ENCODE measurements at places on chromosomes 3 and 15. TPM values are rescaled to one million over a fixed set of nuclear protein-coding genes. Genes with fewer than 3 reads are reported as not detected.

KAT2B gene
- total RNA-seq, result 35.2 TPM

GJD2 gene
- not detected for total RNA-seq

ABTB1 gene
- 34.8 TPM for total RNA-seq

PLCH1 gene
- not detected for total RNA-seq

MYLK gene
- 80.3 TPM for total RNA-seq

NRG4 gene
- not detected for total RNA-seq

GPR149 gene
- total RNA-seq, result not detected

PCOLCE2 gene
- 255 TPM for total RNA-seq

GLCE gene
- total RNA-seq, result 14.3 TPM

SNAP23 gene
- total RNA-seq, result 72.0 TPM

FGD5 gene
- total RNA-seq, result 38.6 TPM

LRRC58 gene
- total RNA-seq, result 26.2 TPM

APOD gene
- 362 TPM for total RNA-seq

MGLL gene
- total RNA-seq, result 301 TPM

CFAP20DC gene
- total RNA-seq, result not detected

PLSCR5 gene
- not detected for total RNA-seq

LRRK1 gene
- total RNA-seq, result 23.5 TPM

POPDC2 gene
- 1.5 TPM for total RNA-seq

SIDT1 gene
- 1.5 TPM for total RNA-seq

ZSCAN2 gene
- 7.9 TPM for total RNA-seq

ISY1 gene
- total RNA-seq, result 23.4 TPM

GPR87 gene
- not detected for total RNA-seq

PLA2G4E gene
- not detected for total RNA-seq

DTWD1 gene
- 30.7 TPM for total RNA-seq

C15orf61 gene
- total RNA-seq, result 6.4 TPM

ZMYND10 gene
- total RNA-seq, result 0.71 TPM

THRB gene
- total RNA-seq, result 27.5 TPM

CCR3 gene
- total RNA-seq, result not detected

TRIM42 gene
- total RNA-seq, result not detected

PGBD4 gene
- total RNA-seq, result 0.96 TPM

TMEM115 gene
- 45.6 TPM for total RNA-seq

UBA7 gene
- total RNA-seq, result 38.2 TPM

GRK7 gene
- total RNA-seq, result not detected

PDZRN3 gene
- 52.8 TPM for total RNA-seq

GOLGA8S gene
- total RNA-seq, result 0.26 TPM

SCAANT1 gene
- not detected for total RNA-seq

TEX9 gene
- 1.6 TPM for total RNA-seq

CAV3 gene
- total RNA-seq, result not detected

C3orf62 gene
- total RNA-seq, result 5.8 TPM

NEO1 gene
- 12.7 TPM for total RNA-seq

AHSG gene
- not detected for total RNA-seq

TNNC1 gene
- not detected for total RNA-seq

NOX5 gene
- 0.19 TPM for total RNA-seq

ERICH6 gene
- 0.29 TPM for total RNA-seq
